Stimulated activated CD4-positive, alpha-beta T cell treated with anti-CD3 and anti-CD28 coated beads, Interleukin-4, amount 100 ng/mL, for 48 hours (primary cell): ENCODE measurements at places on chromosomes 6 and 20.

- peak; percentile 48 for DNase-seq
These were observed 8.9 kb downstream of the EHMT2 start for GRCh38 chr6:31888276-31889258.

DNA sequence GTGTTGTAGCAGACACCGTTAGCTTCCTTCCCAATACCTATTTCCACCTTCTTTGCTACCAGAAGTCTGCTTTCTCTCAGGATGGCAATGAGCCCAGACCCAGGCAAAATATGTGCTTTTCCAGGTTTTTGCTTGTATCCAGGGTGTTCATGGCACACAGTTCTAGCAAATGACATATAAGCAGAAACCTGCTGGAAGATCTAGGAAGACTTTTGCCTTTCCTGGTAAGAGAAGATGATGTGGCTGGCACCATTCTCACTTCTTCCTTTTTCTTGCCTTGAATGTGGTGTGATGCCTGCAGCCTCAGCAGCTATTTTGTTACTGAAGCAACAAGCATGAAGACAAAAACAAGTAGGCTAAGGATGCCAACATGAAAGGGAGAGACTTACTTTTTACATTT is 19.2 kb upstream of the TBC1D22B start:
- DNase-seq: no peak

DNA sequence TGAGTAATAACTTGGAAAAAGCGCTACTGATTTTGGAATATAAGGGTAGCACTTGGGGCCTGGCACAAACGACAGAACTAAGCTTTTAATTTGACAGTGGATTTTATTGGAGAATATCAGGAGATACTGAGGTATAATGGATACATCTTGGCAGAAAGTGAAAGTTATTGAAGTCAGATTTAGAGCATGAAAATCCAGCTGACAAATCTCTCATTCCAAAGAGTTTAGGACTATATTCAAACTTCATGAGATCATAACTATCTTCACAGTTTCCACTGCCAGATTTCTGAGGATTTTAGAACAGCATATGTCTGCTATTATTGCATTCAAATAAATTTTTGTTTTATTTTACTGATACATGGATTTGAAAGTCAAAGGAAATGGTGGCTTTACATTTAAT is 132.3 kb upstream of the THEMIS start:
- no peak for DNase-seq

DNA sequence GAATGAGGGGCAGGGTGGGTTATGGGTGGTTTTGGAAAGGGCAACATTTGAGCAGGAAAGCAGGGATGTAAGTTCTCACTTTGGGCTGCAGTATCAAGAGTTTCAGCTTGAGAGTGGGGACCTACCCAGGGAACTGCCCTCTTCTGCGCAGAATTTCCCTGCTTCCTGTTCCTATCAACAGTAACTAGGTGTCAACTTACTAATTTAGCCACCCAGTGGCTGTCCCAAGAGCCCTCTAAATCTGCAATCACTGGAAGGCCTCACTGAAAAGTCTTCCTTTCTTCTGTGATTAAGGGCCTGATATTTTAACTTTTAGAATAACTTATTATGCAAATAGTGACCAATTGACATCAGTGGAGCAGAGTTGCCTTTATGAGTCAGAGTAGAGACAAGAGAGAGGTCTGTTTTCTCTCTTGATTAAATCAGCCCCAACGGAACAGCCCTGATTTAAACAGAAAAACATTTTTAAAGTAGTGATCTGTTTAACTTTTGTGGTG is 118.2 kb upstream of the RIPOR2 start:
- no peak for DNase-seq

GRCh38 chr6:149275621-149276020 is 41.9 kb upstream of the TAB2 start:
- DNase-seq: no peak

- DNase-seq: no peak
These were observed 19.1 kb downstream of the GNAS start for GRCh38 chr20:58871533-58872102.

GRCh38 chr6:24157886-24158285 is 31.9 kb downstream of the NRSN1 start:
- no peak for DNase-seq

GRCh38 chr20:3121955-3122610 is 37.6 kb upstream of the AVP start:
- no peak for DNase-seq
